Mucosa of gallbladder (tissue), 1 donor: ENCODE measurements at places on chromosomes 16 and 17. TPM values are rescaled to one million over a fixed set of nuclear protein-coding genes. Genes with fewer than 3 reads are reported as not detected.

The CHP2 gene
- total RNA-seq: not detected

The METTL2A gene
- 16.2 TPM for total RNA-seq

DNA sequence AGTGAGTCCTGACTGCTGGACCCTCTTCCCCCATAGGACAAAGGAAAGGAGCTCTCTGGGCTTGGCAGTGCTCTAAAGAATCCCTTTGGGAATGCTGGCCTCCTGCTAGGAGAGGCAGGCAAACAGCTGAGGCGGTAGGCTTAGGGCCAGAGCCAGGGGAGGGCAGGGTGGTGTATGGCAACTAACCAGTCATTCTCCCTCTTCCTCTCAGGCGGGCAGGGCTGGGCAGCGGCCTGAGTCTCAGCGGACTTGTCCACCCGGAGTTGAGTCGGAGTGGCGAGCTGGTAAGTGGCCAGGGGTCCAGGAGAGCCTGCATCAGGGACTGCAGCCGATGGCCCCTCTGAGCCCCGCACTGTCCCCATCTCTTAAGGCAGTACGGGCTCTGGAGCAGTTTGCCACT, 4.4 kb downstream of the ACADVL start:
- no peak for DNase-seq

- no peak for DNase-seq
These were observed 29.0 kb downstream of the KATNB1 start for GRCh38 chr16:57764341-57765159.

GRCh38 chr17:8133399-8133798, 9.5 kb upstream of the HES7 start:
- no peak for DNase-seq

The MPV17L gene
- 10.1 TPM for total RNA-seq

GRCh38 chr17:74740173-74740572, 3.1 kb downstream of the RAB37 start:
- DNase-seq: no peak

DNA sequence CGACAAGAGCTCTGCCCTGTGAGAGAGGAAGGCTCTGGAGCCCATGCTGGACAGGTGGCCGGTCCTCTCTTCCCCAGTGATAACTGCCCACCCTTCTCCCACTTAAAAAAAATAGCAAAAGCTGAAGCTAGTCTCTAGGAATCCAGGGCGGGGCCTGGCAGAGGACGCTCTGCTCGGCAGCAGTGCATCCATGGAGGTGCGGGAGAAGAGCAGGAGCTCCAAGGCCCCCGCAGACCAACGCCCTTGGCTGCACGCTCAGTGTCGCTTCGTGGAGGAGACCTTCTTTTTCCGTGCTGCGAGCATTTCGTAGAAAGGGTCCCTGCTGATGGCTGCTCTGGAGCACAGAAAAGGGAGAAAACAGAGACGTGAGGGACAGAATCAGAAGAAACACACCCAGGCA, 98.6 kb upstream of the DNAH17 start:
- no peak for DNase-seq
